MV-4-11 (cell line): ENCODE measurements at places on chromosomes 1 and 21.

GRCh38 chr1:47650611-47651010 is 212.8 kb downstream of the FOXD2 start:
- DNase-seq = no peak

GRCh38 chr1:41329662-41330587 is 31.3 kb upstream of the FOXO6 start:
- no peak for DNase-seq

DNA sequence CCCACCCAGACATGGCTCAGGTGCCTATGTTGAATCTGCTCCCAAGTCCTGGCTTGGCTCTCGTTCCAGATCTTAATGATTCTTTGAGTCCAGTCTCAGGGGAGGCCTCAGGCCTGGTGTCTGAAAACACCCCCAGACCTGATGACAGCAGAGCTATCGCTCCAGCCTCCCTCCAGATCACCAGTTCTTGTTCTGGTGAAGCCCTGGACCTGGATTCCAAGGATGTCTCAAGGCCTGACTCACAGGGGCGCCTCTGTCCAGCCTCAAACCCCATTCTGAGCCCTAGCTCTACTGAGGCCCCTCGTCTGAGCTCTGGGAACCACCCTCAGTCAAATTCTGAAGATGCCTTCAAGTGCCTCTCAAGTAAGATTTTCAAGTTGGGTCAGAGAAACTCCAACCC is 11.4 kb downstream of the MROH7 start:
- no peak for DNase-seq

- DNase-seq = no peak
These were observed 446.0 kb downstream of the GPATCH2 start for GRCh38 chr1:217184854-217185253.

GRCh38 chr1:31694069-31694963 is 9.5 kb downstream of the COL16A1 start:
- DNase-seq = no peak

DNA sequence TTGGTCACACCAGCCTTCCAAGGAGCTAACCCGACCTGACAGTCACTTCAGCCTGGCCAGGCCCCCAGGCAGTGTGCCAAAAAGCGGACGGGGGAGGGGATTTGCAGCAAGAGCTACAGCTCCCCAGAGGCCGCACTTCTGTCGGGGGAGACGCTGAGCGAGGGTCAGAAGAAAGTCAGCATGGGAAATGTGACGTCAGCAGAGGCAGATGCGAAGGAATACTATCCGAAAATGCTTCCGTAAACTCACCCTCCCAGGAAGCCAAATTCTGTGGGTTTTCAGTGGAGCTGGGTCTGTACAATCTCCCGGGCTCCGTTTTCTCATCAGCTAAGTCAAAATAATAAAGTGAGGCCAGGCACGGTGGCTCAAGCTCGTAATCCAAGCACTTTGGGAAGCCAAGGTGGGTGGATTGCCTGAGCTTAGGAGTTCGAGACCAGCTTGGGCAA is 28.5 kb upstream of the ECE1 start:
- no peak for DNase-seq
